ENCODE measurements at places on chromosomes 3 and 15. TPM values are rescaled to one million over a fixed set of nuclear protein-coding genes. Genes with fewer than 3 reads are reported as not detected.
A peak's percentile ranks its signal among the peaks of the same experiment; 100 is the strongest.

Gene PTH1R
- 1.2 TPM for total RNA-seq

Gene LRRN1
- total RNA-seq: not detected

- DNase-seq: no peak
Observed at GRCh38 chr3:40339871-40340270, 30.4 kb downstream of the EIF1B start.

DNA sequence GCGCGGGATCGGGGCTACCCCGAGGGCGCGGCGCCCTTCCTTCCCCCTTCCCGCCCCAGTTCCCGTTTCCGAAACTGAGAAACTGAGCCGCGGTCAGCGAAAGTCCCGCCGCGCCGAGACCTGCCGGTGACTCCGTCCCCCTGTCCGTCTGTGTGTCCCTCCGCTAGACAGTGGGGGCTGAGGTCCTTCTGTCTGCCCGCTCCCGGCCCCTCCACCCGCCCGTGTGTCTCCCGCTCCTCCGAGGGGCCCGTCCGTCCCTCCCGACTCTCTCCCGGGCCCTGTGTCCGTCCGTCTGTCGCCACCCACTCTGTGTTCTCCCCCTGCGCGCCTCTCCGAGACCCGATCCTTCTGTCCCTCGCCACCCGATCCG lies 426 bp downstream of the PRKCD start:
- no peak for DNase-seq

Gene EHHADH
- total RNA-seq: 13.6 TPM

DNA sequence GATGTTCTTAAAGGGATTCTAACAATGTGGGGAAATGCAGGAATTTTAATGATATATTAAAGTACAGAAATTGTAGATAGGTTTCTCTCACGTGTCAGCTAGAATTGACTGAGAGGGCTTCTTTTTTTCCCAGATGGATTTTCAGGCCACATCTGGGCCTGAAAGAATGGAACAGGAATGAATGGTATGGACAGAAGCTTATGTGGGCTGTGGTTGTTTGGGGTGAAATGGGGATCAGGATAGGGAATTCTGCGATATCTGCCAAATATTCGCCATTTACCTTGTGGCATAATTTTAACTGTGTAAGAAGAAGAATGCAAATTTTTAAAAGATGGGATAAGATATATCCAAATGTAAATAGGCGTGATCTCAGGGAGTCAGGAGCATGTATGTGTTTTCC lies 45.4 kb upstream of the FAM98B start:
- DNase-seq: no peak

GRCh38 chr3:162029736-162030135 lies 533.1 kb downstream of the OTOL1 start:
- no peak for DNase-seq

GRCh38 chr3:184937611-184938010 lies 125.6 kb downstream of the VPS8 start:
- no peak for DNase-seq

- DNase-seq: no peak
Observed at GRCh38 chr3:172635588-172635987, 75.3 kb downstream of the NCEH1 start.

GRCh38 chr15:62141643-62142588 lies 23.2 kb downstream of the C2CD4B start:
- DNase-seq: no peak

GRCh38 chr3:132730891-132731580 lies 8.8 kb upstream of the NPHP3 start:
- DNase-seq: peak; percentile 78

Gene ZNF502
- 4.3 TPM for total RNA-seq

Gene CHL1
- not detected for total RNA-seq
